ENCODE measurements at places on chromosomes 11 and 22. TPM values are rescaled to one million over a fixed set of nuclear protein-coding genes. Genes with fewer than 3 reads are reported as not detected.

CD59 gene
- 245 TPM for polyA plus RNA-seq

DYNC2H1 gene
- 4.3 TPM for polyA plus RNA-seq

BTG4 gene
- polyA plus RNA-seq = not detected

TRIM49 gene
- polyA plus RNA-seq = not detected

SCGB2A2 gene
- polyA plus RNA-seq = not detected

CARD18 gene
- polyA plus RNA-seq = not detected

OR51E2 gene
- 0.05 TPM for polyA plus RNA-seq

AGBL2 gene
- polyA plus RNA-seq = 0.38 TPM

ADAMTS15 gene
- polyA plus RNA-seq = 13.7 TPM

OR52I1 gene
- not detected for polyA plus RNA-seq

CLMP gene
- polyA plus RNA-seq = 6.6 TPM

GRM5 gene
- 0.02 TPM for polyA plus RNA-seq

C11orf86 gene
- not detected for polyA plus RNA-seq

- DNase-seq = peak; percentile 19
These were observed 3.9 kb downstream of the MAML2 start for GRCh38 chr11:96338910-96339705.

DNA sequence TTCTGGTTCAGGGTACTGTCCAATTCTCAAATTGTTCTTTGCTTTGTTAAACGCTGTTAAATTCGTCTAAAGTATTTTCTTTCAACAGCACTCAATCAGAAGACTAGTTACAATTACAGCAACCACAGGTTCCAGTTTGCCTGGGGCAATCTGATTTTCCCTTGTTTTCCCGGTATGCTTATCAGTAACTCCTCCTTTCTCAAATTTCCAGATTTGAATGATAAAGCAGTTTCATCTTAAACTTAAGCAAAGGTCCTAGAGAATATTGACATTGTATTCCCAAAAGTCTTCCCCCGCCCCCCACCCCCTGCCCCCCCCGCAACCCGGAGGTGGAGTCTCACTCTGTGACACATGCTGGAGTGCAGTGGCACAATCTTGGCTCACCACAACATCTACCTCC is 10.5 kb upstream of the USP28 start:
- no peak for DNase-seq

DNA sequence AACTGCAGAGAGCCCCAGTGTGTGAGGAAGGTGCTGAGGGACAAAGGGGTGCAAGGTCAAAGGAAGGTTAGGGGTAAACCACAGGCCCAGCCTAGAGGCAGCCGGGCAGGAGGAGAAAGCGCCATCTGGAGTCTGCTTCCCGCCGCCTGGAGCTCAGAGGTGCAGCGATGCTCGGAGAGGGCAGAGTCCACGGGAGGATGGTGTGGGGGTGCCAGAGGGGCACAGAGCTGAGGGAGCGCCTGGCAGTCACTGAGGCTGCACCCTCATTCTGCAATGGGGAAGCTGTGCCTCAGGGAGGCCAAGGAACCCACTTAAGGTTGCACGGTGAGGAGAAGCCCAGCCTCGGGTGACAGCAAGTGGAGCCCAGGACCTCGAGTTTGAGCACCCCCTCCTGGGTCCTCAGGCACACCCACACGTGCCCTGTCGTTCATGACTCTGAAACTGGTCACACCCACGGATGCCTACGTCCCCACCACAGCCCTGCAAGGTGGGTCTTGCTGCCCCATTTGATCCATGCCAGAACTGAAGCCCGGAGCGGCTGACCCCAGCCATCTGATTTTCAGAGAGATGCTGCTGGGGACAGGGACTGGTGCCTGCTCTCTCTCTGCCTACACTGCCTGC is 1.6 kb downstream of the IL2RB start:
- peak; percentile 42 for DNase-seq

GRCh38 chr22:27405672-27406388 is 395.7 kb downstream of the MN1 start:
- DNase-seq = peak; percentile 87

GRCh38 chr22:47498969-47499495 is 736.6 kb downstream of the TBC1D22A start:
- no peak for DNase-seq

- peak; percentile 38 for DNase-seq
These were observed 10.8 kb downstream of the TTLL8 start for GRCh38 chr22:50047346-50047745.

DNA sequence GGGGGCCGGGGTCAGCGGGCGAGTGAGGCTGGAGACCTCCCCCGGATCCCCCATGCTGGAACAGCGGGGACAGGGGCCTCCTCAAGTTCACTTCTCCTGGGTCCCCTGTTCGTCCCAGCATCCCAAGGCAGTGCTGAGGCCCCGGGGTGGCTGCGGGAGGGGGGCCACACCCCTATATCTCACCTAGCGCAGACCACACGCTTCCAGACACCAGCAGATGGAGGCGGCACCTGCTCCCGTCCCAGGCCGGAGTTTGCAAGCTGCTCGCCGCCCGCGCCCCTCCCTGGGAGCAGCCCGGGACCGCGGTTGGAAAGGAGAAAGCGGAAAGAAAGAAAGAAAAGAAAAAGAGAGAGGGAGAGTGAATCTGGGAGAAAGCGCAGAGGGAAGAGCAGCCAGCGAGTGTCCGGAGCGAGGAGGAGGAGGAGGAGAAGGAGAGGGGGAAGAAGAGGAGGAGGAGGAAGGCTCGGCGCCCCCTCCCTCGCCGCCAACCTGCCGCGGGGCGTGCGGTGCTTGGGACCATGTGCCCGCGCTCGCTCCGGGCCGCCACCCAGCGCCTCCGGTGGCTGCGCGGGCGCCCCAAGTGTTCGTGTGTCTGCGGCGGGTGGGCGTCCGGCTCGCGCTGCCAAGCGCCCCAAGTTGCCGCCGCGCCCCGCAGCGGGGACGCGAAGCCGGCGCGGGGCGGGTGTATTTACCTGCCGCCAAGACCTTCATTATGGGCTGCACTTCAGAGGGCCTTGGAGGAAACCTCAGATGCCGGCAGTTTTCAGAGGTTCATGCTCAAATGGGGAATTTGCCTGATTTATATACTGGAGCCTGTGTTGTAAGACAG is at the start of gene LIF:
Gene LIF (minus strand): TSS at position 775 of the 829 bp plus-strand sequence. CDS start 64 bp downstream, at position 711.
- peak; percentile 38 for DNase-seq

DNA sequence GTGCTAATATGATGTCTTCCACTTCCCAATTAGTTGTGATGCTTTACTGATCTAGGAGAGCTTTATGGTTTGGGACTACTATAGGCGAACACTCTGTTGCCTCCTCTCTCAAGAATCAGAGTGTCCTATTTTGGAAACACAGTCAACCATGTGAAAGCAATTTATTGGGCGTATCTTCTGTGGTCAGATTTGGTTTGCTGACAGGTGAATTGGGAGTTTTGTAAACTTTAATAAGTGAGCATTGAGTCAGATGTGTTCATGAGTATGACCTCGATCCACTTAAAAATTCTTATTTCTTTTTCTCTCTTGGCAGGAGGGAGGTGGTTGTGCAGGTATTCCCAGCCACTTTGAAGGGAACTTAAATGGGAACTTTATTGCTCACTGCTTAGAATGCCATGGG is 4.4 kb downstream of the CAT start:
- DNase-seq = no peak

DNA sequence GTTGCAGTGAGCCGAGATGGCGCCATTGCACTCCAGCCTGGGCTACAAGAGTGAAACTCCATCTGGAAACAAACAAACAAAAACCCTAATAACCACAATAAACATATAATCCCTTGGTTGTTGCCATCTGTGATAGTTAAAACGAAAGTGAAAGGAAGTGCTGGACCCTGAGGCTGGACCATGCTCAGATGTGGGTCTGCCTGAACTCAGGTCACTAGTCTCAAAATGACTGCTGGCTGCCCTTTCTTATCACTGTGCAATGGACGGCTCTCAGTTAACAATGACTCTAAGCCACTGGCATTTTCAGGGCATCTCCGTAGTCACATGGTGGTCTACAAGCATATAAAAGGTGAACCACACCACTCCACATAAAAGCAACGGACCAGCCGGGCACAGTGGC is 48.2 kb upstream of the FTH1 start:
- DNase-seq = no peak

GRCh38 chr11:10114593-10115404 is 179.2 kb downstream of the SBF2 start:
- no peak for DNase-seq

- DNase-seq = no peak
These were observed 197.5 kb downstream of the MSANTD4 start for GRCh38 chr11:105824457-105825013.

- DNase-seq = peak; percentile 24
These were observed 37.8 kb upstream of the GRAMD4 start for GRCh38 chr22:46582281-46582933.

GRCh38 chr11:85313741-85314140 is 313.4 kb downstream of the DLG2 start:
- DNase-seq = no peak

DNA sequence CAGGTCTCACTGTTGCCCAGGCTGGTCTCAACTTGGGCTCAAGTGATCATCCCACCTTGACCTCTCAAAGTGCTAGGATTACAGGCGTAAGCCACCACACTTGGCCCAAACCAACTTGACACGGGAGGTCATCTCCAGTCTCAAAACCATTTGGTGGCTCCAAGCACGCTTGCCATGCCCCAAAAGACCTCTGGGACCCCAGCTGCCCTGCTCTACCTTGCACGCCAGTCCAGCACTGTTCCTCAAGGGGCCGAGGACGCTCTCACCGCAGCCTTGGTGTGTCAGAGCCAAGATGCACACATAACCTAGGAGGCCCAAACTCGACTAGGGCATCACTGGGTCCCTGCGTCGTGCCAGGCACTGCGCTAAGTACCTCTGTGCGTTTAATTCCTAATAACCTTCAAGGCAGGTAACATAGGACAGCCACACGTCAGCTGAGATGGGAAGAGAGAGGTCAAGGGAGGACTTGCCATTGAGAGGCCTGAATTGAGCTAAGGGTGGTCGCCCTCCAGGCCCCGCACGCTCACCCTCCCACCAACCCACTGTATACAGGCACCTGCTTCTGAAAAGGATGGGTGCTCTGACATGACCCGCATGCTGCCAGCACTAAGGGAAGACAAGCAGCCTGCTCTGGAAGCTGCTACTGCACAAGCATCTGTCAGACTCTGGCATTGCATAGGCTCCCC is 4.6 kb upstream of the GAS2L1 start:
- no peak for DNase-seq

GRCh38 chr11:35990816-35991215 is 47.0 kb downstream of the LDLRAD3 start:
- DNase-seq = no peak

- DNase-seq = no peak
These were observed 147.5 kb downstream of the LDLRAD3 start for GRCh38 chr11:36091256-36091811.

- DNase-seq = no peak
These were observed 49.2 kb upstream of the POU2AF1 start for GRCh38 chr11:111428113-111428876.

- DNase-seq = no peak
These were observed 557.3 kb upstream of the ANO5 start for GRCh38 chr11:21635394-21636145.

- DNase-seq = no peak
These were observed 33.1 kb downstream of the EIF3F start for GRCh38 chr11:8020244-8020597.

- DNase-seq = peak; percentile 58
These were observed 4.6 kb upstream of the CDC42BPG start for GRCh38 chr11:64848826-64849597.

DNA sequence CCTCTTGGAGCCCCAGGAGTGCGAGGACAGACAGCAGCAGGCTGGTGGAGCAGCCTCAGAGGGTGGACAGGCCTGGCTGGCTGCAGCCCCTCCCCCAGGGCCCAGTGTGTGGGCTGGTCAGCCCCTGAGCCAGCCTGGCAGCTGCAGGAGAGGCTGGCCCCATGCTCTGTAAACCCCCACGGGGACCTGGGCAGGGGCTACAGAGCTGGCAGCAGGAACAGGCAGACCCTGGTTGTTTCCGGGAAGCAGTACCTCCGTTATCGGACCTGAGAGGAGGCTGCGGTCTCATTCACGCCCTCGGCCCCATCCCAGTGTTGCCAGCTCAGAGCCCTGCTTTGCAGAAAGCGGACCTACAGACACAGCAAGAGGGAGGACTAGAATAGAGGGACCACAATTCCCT is 38.5 kb upstream of the COMT start:
- peak; percentile 21 for DNase-seq

DNA sequence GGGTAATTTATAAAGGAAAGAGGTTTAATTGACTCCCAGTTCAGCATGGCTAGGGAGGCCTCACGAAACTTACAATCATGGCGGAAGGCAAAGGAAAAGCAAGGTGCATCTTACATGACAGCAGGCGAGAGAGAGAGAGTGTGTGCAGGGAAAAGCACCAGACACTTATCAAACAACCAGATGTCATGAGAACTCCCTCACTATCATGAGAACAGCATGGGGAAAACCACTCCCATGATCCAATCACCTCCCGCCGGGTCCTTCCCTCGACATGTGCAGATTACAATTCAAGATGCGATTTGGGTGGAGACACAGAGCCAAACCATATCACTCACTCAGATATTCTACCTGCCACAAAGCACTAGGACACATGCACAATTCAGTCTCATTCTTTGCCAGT is 48.1 kb upstream of the HMGXB4 start:
- DNase-seq = no peak

- no peak for DNase-seq
These were observed 122.3 kb downstream of the RCN1 start for GRCh38 chr11:32213223-32213622.

- no peak for DNase-seq
These were observed 5.0 kb upstream of the MRPL11 start for GRCh38 chr11:66443602-66444001.

DNA sequence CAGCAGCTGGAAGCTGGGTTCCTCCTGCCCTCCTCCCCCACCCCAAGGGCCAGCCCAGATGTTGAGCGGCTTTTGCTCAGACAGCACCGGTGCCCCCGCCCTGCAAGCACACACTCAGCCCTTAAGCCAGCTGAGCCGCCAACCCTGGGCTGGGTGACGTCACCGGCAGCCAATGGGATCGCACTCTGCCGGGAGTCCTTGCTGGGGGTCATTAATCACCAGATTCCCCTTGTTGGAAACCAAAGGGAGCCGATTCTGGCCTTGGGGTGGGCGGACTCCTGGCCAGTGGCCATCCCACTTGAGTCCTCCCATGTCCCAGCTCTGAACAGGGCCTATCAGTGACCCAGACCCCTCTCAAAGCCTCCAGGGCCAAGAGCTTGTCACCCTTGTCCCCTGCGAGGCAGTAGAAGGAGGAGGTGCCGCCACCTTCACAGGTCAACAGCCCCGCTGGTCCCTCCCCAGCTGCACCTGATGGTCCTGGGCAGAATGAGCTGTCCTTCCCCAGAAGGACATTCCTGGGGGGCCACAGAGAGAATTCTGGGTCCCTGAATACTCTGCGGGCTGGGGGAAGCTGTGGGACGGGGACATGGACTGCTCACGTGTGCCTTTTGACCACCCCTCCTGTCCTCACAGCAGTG is 7.4 kb downstream of the DUSP8 start:
- peak; percentile 87 for DNase-seq

- DNase-seq = no peak
These were observed 206.5 kb upstream of the PDGFD start for GRCh38 chr11:104370478-104370877.

- DNase-seq = no peak
These were observed 11.4 kb downstream of the POU2AF1 start for GRCh38 chr11:111367411-111368284.

DNA sequence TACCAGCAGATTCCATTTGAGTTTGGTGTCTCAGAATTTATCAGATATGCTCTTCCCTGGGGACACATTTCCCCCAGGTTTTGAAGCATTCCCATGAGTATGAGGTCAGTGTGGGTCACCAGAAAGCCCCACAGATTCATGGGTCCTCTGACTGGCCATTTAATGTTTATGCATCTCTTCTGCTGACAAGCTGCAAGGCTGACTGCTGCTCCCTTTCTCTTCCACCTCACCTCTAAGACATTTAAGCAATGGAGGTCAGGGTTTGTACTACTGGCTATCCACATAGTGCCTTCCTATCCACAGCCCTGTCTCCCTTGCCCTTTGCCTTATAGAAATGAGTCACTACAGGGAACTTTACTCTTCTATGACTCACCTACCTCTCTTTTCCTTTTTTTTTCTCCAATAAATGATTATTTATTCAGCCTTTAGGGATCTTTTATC is 106.0 kb upstream of the TIMP3 start:
- DNase-seq = no peak
